ENCODE measurements at places on chromosomes 16 and 17.

DNA sequence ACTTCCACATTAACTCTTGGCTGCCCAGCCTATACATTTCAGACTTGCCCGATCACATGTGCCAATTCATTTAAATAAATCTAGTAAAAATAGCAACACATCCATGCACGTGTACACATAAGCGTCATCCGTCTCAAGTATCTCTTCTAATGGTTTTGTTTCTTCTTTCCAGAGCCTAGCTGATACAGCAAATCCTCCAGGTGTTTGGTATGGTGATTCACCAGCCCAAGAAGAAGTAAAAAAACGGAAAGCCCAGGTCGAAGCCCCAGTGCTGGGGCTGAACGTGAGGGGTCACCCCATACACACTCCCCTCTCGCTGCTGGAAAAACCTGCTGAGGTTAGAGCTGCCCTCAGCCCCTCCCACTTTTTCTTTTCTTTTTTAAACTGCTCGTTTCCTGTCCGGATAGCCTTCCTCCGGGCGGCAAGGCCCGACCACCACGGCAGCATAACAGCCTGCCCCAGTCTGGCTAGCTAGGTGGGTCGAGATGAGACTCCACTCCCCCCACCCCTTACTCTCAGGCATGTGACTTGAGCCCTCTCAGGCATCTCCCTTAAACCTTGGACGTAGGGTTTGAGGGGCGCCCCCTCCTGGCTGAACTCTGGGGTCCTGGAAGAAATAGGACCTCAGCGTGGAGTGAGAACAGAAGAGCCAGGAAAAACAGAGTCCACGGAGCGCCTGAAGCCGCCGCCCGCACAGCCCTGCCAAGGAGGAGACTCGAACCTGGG lies 13.9 kb upstream of the OR1F1 start:
- no peak for DNase-seq
- peak overlapping the region; percentile 71 for H3K4me3 ChIP-seq
- H3K27me3 ChIP-seq = peaks cover 7% of the 10 kb centered on the region

GRCh38 chr17:16617481-16618060 lies 36.1 kb downstream of the ZNF624 start:
- no peaks in the 10 kb centered on the region for H3K4me1 ChIP-seq
- no peak overlapping the region for H3K4me3 ChIP-seq
- peaks cover 3% of the 10 kb centered on the region for H3K36me3 ChIP-seq
- H3K27me3 ChIP-seq = no peaks in the 10 kb centered on the region

GRCh38 chr17:55769625-55770000 lies 18.8 kb downstream of the PCTP start:
- H3K27me3 ChIP-seq = no peaks in the 10 kb centered on the region
- no peak overlapping the region for H3K27ac ChIP-seq
- H3K4me1 ChIP-seq = no peaks in the 10 kb centered on the region

DNA sequence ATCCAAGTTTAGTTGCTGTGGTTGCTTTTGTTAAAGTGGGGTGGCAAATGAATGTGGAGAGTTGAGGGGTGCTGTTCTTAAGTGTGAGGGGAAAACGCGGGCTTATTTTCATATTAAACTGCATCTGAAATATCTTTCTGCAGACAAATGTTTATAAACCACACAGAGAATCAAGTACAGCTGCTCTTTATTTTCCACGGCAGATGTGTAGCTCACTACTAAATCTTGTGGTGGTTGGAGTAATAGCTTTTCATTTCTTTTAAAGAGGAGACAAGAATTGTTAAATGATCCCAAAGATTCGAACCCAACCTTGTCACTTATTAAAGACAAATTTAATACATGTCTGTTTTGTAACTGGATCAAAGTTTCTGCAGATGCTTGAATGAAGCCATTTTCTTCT lies 2.1 kb downstream of the CLTC start:
- H3K4me1 ChIP-seq = no peaks in the 10 kb centered on the region
- no peak for DNase-seq
- no peaks in the 10 kb centered on the region for H3K27me3 ChIP-seq
- no peaks in the 10 kb centered on the region for H3K36me3 ChIP-seq

- DNase-seq = no peak
- H3K36me3 ChIP-seq = no peaks in the 10 kb centered on the region
- H3K4me3 ChIP-seq = peak overlapping the region; percentile 99
- peaks cover 11% of the 10 kb centered on the region for H3K4me1 ChIP-seq
- peaks cover 11% of the 10 kb centered on the region for H3K27me3 ChIP-seq
These were observed 1.3 kb downstream of the CAVIN1 start for GRCh38 chr17:42421507-42422338.

- peaks cover 18% of the 10 kb centered on the region for H3K4me1 ChIP-seq
- no peaks in the 10 kb centered on the region for H3K36me3 ChIP-seq
- peak within 1 kb of the TSS; percentile 36 for H3K4me3 ChIP-seq
- no peak within 1 kb of the TSS for H3K27ac ChIP-seq
These were observed at the start of gene STX1B for GRCh38 chr16:31010585-31011325. STX1B (minus strand) TSS chr16:31010638; CDS start chr16:31010396, 242 bp downstream.

DNA sequence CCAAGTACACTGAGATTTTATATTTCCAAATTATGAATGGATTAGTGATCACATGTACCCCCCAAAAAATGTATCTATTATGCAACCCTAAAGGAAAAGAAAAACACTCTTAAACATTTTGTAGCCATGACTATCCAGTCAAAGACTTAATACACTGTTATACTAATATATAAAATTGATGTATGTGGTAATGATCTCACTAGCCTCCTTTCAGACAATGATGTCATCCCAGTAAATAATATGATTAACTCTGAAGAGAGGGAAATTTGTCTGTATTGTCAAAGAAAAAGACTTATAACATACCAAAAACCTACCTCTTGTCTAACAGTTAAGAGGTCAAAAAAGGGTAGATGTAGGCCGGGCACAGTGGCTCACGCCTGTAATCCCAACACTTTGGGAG lies 80.7 kb downstream of the USP32 start:
- DNase-seq = no peak
- no peaks in the 10 kb centered on the region for H3K36me3 ChIP-seq
- H3K27me3 ChIP-seq = no peaks in the 10 kb centered on the region
- peaks cover 1% of the 10 kb centered on the region for H3K4me1 ChIP-seq
- no peak overlapping the region for H3K27ac ChIP-seq

- H3K4me3 ChIP-seq = no peak overlapping the region
- no peaks in the 10 kb centered on the region for H3K36me3 ChIP-seq
- DNase-seq = no peak
- no peaks in the 10 kb centered on the region for H3K27me3 ChIP-seq
- H3K27ac ChIP-seq = no peak overlapping the region
These were observed 40.2 kb downstream of the ARL4D start for GRCh38 chr17:43439041-43439440.

DNA sequence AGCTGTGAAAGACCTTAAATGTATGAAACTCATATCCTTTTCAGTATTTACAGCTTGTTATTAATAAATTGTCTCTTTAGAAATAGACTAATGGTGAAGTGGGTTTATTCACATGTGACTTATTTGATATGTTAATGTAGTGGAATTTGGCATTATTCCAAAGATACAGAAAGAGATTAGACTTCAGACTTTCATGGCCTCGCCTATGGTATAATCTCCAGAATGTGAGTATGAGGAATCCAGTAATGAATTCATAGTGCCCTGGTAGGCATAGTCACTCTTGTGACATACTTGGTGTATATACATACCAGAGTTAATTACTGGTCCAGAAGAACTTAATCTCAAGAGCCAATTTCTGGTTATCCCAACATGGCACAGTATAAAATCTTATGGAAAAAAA lies 72.7 kb downstream of the OMG start:
- no peaks in the 10 kb centered on the region for H3K27me3 ChIP-seq
- no peak overlapping the region for H3K4me3 ChIP-seq
- no peaks in the 10 kb centered on the region for H3K4me1 ChIP-seq

DNA sequence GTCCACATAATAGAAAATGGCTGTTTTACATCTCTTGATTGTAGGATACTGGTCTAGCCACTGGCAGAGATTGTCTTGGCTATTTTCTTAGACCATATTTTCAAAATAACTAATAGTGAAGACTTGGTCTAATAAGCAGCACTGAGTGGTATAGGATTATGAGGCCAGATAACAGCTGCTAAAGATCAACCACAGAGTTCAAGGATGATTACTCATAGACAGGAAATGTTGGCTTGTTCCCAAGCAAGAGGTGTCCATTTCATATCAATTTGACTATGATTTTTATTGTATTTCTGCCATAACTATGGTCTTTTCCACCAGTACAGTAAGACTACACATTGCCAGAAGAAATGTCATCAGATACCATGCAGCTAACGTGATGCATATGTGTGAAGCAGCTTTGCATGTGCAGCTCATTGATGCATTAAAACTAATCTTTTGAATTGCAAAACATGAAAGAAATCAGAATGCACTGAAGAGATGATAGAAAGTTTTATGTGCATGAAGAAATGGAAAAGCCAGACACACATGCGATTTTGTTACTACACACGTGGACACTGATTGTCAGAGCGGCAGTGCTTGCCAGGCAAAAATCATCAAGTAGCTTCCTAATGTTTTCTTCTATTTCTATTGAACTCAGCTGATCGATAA lies 693.3 kb downstream of the CDH11 start:
- H3K4me3 ChIP-seq = no peak overlapping the region
- H3K27me3 ChIP-seq = no peaks in the 10 kb centered on the region
- H3K27ac ChIP-seq = no peak overlapping the region
- H3K36me3 ChIP-seq = no peaks in the 10 kb centered on the region

GRCh38 chr16:47507701-47508100 lies 46.6 kb downstream of the PHKB start:
- no peaks in the 10 kb centered on the region for H3K4me1 ChIP-seq
- H3K36me3 ChIP-seq = no peaks in the 10 kb centered on the region
- H3K27me3 ChIP-seq = no peaks in the 10 kb centered on the region
- DNase-seq = no peak
- H3K27ac ChIP-seq = no peak overlapping the region

GRCh38 chr17:57861790-57862693 lies 12.2 kb upstream of the MRPS23 start:
- no peaks in the 10 kb centered on the region for H3K4me1 ChIP-seq
- H3K4me3 ChIP-seq = peak overlapping the region; percentile 41
- peak; percentile 70 for DNase-seq
- H3K36me3 ChIP-seq = no peaks in the 10 kb centered on the region
- H3K27me3 ChIP-seq = no peaks in the 10 kb centered on the region

- H3K27ac ChIP-seq = no peak overlapping the region
- H3K4me3 ChIP-seq = no peak overlapping the region
- no peaks in the 10 kb centered on the region for H3K27me3 ChIP-seq
- DNase-seq = no peak
- H3K4me1 ChIP-seq = no peaks in the 10 kb centered on the region
These were observed 301.4 kb downstream of the CA10 start for GRCh38 chr17:51857052-51857597.

DNA sequence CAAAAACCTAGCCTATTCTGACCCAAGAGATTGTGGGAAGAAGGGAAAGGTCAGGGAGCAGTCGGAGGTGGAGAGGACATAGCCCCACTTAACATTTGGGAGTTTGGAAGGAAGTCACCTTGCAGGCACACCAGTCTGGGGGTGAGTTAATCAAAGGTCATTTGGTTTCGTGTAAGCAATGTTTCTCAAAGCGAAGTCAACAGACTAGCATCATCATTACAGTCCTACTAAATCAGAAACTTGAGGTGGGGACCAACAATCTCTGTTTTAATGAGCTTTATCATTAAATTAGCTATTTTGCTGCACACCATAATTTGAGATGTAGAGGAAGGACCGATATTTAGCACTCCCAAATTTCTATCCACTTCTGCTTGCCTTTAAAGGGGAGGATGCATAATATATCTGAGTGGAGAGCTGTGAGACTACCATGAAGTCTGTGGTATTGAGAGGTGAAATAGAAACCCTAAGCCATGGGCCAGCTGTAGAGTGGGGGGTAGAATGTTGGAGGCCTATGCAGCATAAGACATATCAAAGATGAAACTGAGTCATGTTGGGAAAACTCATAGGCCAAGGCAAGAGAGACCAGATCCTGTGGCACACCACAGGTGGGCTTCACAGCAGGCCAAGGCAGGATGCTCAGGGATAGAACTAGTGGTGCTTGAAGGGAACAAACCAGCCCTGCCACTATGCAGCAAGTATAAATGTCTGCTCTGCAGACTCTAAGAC lies 141.7 kb upstream of the ANKFN1 start:
- no peaks in the 10 kb centered on the region for H3K36me3 ChIP-seq
- 0 out of 2 replicates have a peak, but pooled peaks cover 6% of the 10 kb centered on the region for H3K4me1 ChIP-seq
- no peak for DNase-seq
- H3K4me3 ChIP-seq = no peak overlapping the region
- H3K27me3 ChIP-seq = no peaks in the 10 kb centered on the region

DNA sequence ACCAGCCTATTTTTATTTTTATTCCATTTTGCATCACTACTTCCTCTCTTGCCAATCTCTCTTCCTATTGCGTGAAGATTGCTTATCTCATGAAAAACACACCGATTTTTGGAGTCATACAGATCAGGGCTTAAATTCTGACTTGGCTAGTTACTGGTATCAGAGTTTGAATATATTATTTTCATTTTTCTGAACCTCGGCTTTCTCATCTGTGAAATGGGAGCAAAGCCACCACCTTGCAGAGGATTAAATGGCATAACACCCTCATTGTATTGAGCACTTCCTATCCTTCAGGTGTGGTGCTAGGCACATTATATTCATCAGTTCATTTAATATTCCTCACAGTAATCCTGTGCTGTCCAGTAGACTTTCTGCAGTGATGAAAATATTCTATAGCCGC lies 208.8 kb downstream of the HAPSTR1 start:
- no peak for DNase-seq
- H3K36me3 ChIP-seq = no peaks in the 10 kb centered on the region
- no peak overlapping the region for H3K4me3 ChIP-seq
- H3K27me3 ChIP-seq = no peaks in the 10 kb centered on the region
- H3K27ac ChIP-seq = no peak overlapping the region
- H3K4me1 ChIP-seq = no peaks in the 10 kb centered on the region

GRCh38 chr17:1039123-1039507 lies 42.2 kb downstream of the TIMM22 start:
- no peak for DNase-seq
- H3K4me1 ChIP-seq = peaks cover 10% of the 10 kb centered on the region
- H3K36me3 ChIP-seq = no peaks in the 10 kb centered on the region
- H3K4me3 ChIP-seq = no peak overlapping the region
- no peak overlapping the region for H3K27ac ChIP-seq
- 0 out of 2 replicates have a peak, but pooled peaks cover 2% of the 10 kb centered on the region for H3K27me3 ChIP-seq

DNA sequence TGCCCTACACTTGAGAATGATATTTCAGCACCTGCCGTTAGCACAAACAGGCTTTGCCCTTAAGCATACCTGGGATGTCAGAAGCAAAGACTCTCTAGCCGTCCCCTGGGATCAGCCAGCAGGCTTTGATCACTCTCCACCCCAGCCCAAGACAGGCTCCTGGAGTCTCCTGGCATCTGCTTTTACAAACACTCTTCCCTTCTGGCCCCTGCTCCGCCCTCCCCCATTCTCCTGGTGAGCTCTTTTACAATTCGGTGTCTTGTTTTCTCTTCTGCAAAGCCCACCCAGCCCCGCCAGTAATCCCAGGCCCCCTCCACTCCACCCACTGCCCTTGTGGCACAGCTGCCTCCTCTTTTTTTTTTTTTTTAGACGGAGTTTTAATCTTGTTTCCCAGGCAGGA lies 50.4 kb downstream of the KATNIP start:
- H3K27ac ChIP-seq = no peak overlapping the region
- peak; percentile 51 for DNase-seq
- H3K27me3 ChIP-seq = no peaks in the 10 kb centered on the region

DNA sequence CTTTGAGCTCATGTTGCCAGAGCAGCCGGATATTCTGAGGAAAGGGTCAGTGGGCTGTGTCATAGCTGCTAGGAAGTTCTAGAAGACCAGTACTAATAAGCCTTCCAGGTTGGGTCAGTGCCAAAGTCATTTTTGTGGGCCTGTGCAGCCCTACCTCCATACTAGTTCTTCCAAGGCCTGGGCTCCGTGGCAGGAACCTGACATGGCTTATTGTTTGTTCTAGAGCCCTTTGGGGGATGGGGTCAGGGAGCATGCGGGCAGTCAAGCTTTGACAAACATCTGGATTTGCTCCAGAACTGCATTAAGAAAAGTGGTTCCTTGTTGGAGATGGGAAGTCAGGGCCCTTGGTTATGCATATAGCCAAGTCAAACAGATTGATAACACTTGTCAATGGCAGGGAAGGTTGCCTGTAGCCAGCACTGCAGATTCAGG lies 7.6 kb downstream of the ALKBH5 start:
- H3K27ac ChIP-seq = no peak overlapping the region
- H3K36me3 ChIP-seq = peaks cover 32% of the 10 kb centered on the region
- DNase-seq = no peak
- H3K27me3 ChIP-seq = no peaks in the 10 kb centered on the region
- no peak overlapping the region for H3K4me3 ChIP-seq

All from H1 (cell line).